ENCODE measurements at places on chromosomes 5 and 9. TPM values are rescaled to one million over a fixed set of nuclear protein-coding genes. Genes with fewer than 3 reads are reported as not detected.
A peak's percentile ranks its signal among the peaks of the same experiment; 100 is the strongest.

GRCh38 chr9:128920381-128921058 is at the start of gene PHYHD1:
Gene PHYHD1, plus strand, starts transcription at chr9:128920982. Its CDS starts 1,342 bp downstream, at chr9:128922324.
- H3K27me3 ChIP-seq, result no peaks in the 10 kb centered on the region
- H3K4me1 ChIP-seq, result peaks cover 8% of the 10 kb centered on the region
- H3K27ac ChIP-seq, result peak within 1 kb of the TSS; percentile 67
- no peak for DNase-seq
- no peaks in the 10 kb centered on the region for H3K36me3 ChIP-seq

DNA sequence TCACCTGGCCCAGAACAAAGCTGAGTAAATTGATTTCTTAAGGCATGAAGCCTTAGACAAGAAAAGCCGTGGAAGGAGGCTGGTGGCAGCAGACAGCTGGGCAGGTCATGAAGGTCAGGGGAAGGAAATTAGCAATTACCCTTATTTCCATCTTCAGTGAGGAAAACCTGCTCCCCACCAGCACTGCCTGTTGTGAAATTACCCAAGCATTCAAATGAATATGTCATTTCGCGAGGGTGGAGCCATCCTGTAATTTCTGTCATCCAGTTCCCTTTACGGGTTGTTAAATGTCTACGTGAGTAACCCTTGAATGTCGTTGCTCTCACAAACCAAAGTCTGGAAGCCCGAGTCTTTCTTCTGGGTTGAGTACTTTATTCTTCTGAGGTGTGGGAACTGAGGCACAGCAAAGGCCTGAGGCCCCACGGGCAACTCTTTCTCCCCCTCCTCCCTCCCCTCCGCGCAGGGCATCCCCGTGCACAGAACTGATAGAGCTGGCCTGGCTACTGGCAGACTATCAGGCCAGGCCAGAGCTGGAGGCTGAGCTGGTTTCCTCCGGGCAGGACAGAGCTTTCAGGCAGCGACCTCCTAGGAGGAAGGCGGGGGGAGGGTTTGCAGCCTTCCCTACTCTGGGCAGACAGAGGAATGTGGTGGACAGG is 22.0 kb upstream of the AK3 start:
- peak; percentile 82 for DNase-seq
- H3K27ac ChIP-seq, result no peak overlapping the region
- H3K4me3 ChIP-seq, result no peak overlapping the region
- peaks cover 12% of the 10 kb centered on the region for H3K4me1 ChIP-seq

DNA sequence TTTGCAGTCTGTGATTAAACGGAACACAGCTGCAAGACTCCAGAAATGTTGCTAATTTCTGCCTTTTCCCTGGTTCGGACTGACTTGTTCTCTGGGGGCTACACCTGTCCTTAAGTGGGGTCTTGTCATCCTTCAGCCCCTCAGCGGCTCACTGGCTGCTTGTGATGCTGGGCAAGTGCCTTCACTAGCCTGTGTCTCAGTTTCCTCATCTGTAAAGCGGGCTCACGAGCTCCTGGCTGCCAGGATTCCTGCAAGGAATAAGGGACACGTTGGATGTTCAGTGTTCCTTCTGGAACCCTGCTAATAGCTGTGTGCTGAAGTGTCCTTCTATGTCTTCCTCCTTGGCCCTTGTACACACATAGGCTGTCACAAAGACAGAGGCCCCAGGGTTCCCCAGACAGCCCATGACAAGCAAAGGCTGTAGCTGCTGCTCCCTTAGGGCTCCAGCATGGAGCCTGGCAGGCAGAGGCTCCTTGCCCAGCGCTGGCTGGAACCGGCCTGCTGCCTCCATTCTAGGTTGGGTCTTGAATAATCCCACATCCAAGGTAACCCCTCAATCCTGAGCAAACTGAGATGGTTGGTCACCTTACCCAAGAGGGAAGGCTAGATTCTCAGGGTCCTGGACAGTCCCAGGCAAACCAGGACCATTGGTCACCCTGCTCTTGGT is 116.1 kb downstream of the GAPVD1 start:
- no peaks in the 10 kb centered on the region for H3K27me3 ChIP-seq
- no peaks in the 10 kb centered on the region for H3K36me3 ChIP-seq
- H3K27ac ChIP-seq, result no peak overlapping the region
- H3K4me3 ChIP-seq, result no peak overlapping the region
- peaks cover 6% of the 10 kb centered on the region for H3K4me1 ChIP-seq
- DNase-seq, result no peak

DNA sequence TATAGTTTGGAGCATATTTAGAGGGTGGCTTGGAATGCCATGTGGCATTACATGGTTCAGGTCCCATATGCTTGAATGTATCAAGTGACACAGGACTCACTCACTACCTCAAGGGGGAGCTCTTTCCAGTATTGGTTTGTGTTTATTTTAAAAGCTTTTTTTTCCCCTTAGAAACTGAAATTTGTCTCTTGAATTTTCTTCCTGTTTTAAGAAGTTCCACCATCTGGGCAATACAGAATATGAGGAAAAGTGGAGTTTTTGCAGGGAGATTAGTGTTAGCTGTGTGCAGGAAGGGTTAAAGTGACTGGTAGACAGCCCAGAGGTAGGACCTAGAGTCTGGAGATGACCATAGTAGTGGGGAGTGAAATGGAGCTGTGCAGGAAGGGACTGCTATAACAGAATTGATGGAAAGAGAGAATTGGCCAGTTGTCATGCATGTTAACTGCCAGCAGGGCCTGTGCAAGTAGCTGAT is 36.6 kb downstream of the CTNNA1 start:
- DNase-seq, result peak; percentile 72
- H3K4me3 ChIP-seq, result no peak overlapping the region
- no peaks in the 10 kb centered on the region for H3K36me3 ChIP-seq
- H3K27me3 ChIP-seq, result no peaks in the 10 kb centered on the region
- peaks cover 11% of the 10 kb centered on the region for H3K4me1 ChIP-seq

The NR5A1 gene
- 1.0 TPM for total RNA-seq

GRCh38 chr9:97390791-97391406 is 21.0 kb upstream of the TDRD7 start:
- H3K36me3 ChIP-seq, result no peaks in the 10 kb centered on the region
- no peak overlapping the region for H3K4me3 ChIP-seq
- no peaks in the 10 kb centered on the region for H3K27me3 ChIP-seq
